ENCODE measurements at places on chromosomes 3 and 15.

GRCh38 chr3:112817271-112817670, 29.4 kb downstream of the CD200R1L start:
- DNase-seq, result peak; percentile 6

DNA sequence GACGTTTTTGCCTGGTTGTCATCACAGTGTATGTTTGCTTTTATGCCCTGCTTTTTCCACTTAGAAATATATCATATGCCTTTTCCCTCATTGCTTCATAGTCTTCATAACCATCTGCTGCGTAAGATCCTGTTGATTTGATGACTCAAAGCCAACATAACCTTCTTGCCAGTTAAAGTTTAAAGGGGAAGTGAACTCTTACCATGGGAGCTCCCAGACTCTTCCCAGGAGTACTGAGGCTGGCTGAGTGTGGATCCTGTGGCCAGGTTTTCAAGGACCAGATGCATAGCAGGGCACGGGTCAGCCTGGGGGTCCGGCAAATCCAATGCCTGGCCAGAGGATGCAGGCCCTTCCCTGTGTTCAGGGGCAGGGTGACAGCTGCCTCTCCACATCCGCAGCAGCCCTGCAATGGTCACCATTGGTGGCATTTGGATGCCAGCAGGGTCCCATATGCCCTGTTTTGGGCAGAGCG, 42.0 kb upstream of the SACM1L start:
- peak; percentile 43 for DNase-seq

DNA sequence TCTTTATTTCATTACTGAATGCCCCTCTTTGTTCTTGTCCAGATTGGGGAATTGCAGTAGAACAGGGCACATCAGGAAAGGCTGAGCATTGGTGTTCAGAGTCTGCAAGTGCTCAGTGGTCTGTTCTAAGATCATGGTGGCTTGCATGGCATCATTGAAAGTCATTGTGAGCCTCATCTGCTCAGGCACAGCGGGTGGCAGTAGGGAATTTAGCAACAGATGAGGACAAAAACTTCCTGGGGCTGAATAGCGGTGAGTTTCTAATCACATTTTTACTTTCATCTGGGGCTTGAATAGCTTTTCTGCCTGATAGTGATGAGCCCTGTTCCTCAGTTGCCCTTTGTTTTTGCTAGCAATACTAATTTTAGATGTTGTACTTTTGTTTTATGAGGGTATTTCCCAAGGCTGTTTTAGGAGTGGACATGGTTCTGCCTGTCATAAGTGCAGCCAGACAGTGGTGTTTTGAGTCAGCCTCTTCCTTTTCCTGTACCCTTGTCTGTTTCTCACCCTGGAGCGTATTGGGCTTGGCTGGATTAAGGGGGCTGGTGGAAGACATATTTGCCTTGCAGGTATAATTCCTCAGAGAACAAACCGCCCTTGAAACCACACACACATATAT, 127.2 kb upstream of the IL12A start:
- DNase-seq, result no peak

DNA sequence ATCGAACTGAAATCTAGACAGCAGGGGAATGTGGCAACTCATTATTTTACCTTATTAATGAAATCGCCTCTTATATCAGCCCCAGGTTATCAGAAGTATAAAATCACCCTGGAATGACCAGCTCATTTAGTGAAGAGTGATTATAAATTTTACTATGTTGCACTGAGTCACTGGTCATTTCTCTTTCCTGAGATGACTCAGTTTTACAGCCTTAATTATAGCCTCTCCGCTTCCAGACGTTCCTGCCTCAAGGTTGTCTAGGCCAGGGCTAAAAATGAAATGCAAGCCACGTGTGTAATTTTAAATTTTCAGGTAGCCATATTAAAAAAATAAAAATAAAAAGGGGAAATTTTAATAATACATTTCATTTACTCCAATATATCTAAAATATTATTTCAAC, 33.3 kb downstream of the DET1 start:
- no peak for DNase-seq

GRCh38 chr15:63880744-63881143, 47.0 kb upstream of the HERC1 start:
- no peak for DNase-seq

DNA sequence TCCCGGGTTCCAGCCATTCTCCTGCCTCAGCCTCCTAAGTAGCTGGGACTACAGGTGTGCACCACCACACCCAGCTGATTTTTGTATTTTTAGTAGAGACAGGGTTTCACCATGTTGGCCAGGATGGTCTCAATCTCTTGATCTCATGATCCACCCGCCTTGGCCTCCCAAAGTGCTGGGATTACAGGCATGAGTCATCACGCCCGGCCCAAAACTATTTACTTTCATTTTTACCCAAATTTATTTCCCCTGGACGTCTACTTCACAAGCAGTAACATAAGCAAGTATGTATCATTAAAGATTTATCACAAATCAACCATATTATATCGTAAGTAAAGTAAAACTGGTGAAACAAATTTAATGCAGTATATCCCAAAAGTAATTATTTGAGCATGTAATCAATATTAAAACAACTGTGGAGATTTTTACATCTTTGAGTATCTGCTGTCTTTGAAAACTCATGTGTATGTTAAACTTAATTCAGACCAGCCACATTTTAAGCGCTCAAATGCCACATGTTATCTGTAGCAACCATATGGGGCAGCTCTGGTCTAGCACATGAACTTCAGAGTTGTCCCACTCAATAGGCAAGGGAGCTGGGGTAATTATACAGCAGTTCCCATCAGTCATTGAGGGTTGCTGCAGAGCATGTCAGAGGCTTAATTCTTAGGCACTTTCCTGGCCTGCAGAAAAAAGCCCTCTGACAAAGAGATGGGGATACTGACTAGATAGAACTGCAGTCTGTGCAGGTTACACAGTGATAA, 185.7 kb upstream of the CTDSPL start:
- DNase-seq, result peak; percentile 81

- no peak for DNase-seq
Measured at GRCh38 chr3:171374661-171375285, 85.4 kb downstream of the TNIK start.

DNA sequence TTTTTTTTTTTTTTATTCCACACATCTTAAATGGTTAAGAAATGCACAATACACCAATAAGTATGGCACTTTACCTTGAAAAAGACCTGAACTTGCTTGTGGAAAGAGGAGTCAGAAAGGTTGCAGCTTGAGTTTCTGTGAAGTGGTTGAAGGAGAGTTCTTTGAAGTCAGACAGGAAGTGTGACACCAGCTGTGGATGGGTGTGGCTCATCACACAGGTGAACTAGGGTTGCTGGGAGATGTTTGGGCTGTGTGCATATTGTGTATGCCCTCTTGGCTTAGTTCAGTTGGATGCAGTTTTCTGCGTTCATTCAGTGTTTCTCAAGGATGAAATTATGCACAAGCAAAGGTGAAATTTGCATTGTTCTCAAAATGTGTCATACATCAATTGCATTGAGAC, 6.3 kb downstream of the AEN start:
- no peak for DNase-seq

DNA sequence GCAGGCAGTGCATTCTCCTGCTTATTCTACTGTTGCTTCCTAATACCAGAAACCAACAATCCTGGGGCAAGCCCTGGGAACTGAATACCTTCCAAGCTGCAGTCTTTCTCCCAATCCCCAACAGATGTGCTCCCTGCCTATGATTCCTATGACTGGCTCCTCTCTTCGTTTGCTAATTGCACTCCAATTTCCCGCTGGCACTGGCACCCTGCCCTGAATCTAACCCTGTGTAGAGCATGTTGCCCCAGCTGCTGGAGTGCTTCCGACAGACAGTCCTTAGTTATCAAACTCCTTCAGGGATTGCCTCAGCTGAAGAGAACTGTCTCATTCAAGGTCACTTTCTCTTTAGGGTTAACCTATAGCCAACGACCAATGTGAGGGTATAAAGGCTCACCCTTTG, 214.1 kb downstream of the NECTIN3 start:
- DNase-seq, result no peak
